Stimulated activated CD8-positive, alpha-beta memory T cell treated with anti-CD3 and anti-CD28 coated beads, Interleukin-2, amount 100 ng/mL, for 48 hours (primary cell): ENCODE measurements at places on chromosomes 5 and 9.

- no peak for DNase-seq
These were observed 54.9 kb downstream of the FGF1 start for GRCh38 chr5:142630927-142631539.

GRCh38 chr5:146027751-146028150 is 77.6 kb downstream of the PLAC8L1 start:
- no peak for DNase-seq

DNA sequence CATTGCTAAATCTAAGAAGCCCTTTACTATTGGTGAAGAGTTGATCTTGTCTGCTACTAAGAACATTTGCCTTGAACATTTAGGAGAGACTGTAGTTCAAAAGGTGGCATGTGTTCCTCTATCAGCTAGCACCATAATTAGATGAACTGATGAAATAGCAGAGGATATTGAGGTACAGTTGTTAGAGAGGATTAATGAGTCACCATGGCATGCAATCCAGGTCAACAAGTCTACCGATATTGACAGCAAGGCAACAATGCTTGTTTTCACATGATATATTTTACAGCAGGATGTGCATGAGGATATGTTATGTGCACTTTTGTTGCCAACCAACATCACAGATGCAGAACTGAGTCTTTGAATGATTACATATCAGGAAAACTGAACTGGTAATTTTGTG is 134.3 kb upstream of the CDH9 start:
- DNase-seq = no peak

GRCh38 chr9:124258607-124259157 is 933 bp downstream of the NEK6 start:
- DNase-seq = no peak

GRCh38 chr5:44885903-44886302 is 77.2 kb downstream of the MRPS30 start:
- no peak for DNase-seq

DNA sequence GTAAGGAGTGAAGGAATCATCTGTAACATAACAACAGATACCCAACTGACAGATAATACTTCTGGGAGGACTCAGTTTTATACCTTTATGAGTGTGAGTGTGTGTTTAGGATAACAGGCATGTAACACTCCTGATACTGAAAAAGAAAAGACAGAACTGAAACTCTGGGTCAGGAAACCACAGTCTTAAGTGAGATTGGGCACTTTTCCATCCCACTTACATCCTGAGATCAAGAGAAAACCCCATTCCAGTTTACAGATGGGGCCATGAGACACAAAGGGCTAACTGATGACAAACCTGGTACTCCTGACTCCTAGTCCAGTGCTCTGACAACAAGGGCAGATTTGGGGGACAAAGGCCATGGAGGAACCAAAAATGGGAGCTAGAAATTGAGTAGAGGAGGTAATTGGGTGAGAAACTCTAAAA is 18.0 kb downstream of the IL5 start:
- no peak for DNase-seq

- no peak for DNase-seq
These were observed 400.5 kb upstream of the TUSC1 start for GRCh38 chr9:26078706-26079105.

DNA sequence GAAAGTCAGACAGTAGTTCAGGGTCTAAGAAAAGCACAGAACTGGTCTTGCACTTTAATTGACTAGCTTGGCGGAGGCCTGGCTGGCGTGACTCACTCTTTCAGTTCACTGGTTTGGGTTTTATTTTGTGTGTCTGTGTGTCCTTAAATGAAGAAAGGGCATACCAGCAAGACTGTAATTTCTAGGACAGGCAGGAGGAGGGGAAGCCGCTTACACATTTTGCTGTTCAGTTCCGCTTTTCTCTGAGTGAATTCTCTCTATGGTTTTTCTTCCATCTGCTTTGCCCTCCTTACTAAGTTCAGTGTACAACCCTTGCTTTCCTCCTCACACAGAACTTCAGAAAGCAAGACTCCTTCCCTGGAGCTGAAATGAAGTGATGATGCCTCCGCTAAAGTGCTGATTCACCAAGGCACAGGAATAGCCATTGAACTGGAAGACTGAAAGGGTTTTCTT is 150.8 kb downstream of the MEF2C start:
- no peak for DNase-seq
